ENCODE measurements at places on chromosomes 11 and 22.

DNA sequence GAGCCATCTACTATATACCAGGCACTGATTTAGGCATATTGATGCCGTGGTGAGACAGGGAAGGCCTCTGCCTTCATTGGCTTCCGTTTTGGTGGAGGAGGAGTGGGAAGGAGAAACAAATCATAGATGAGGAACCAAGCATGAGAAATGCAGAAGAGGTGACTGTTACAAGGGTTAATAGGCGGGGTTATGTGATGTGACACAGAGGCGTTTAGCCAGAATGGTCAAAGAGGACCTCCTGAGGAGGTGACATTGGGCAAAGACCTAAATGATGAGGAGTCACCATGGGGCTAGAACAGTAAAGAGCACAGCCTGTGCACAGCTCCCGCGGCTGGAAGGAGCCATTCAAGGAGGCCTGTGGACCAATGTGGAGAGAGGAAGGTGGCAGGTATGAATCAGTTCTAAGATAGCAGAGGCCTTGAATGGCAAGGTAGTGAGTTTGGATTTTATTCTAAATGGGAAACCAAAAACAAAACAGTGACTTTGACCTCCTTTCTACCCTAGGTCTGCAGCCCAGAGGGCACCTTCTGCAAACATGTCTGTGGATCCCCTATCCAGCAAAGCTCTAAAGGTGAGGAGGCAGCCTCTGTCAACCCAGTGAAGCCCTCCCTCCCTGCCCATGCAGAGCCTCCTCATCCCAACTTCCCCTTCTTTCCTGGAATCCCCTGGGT is 11.7 kb downstream of the MAFF start:
- H3K36me3 ChIP-seq, result peaks cover 63% of the 10 kb centered on the region
- no peak for DNase-seq
- peak overlapping the region; percentile 3 for H3K27ac ChIP-seq
- peaks cover 6% of the 10 kb centered on the region for H3K4me1 ChIP-seq
- H3K4me3 ChIP-seq, result no peak overlapping the region

DNA sequence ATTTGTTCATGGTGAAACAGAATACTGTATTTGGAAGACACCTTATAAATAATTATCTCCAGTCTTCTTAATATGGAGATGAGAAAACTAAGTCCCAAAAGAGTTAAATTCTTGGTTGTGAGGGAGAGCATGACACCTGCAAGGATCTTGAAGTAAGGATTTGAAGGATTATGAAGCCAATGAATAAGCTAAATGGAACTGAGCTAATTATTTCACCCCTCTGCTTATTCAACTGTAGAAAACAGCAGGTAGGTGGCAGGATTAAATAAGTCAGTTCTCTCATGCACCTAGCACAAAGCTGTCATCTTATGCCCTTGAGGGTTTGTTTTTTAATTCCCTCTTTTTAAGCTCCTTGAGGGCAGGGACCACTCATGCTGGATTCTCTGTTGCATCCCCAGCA is 457.3 kb downstream of the ETS1 start:
- no peak overlapping the region for H3K27ac ChIP-seq
- no peaks in the 10 kb centered on the region for H3K36me3 ChIP-seq
- no peak for DNase-seq
- no peaks in the 10 kb centered on the region for H3K4me1 ChIP-seq

DNA sequence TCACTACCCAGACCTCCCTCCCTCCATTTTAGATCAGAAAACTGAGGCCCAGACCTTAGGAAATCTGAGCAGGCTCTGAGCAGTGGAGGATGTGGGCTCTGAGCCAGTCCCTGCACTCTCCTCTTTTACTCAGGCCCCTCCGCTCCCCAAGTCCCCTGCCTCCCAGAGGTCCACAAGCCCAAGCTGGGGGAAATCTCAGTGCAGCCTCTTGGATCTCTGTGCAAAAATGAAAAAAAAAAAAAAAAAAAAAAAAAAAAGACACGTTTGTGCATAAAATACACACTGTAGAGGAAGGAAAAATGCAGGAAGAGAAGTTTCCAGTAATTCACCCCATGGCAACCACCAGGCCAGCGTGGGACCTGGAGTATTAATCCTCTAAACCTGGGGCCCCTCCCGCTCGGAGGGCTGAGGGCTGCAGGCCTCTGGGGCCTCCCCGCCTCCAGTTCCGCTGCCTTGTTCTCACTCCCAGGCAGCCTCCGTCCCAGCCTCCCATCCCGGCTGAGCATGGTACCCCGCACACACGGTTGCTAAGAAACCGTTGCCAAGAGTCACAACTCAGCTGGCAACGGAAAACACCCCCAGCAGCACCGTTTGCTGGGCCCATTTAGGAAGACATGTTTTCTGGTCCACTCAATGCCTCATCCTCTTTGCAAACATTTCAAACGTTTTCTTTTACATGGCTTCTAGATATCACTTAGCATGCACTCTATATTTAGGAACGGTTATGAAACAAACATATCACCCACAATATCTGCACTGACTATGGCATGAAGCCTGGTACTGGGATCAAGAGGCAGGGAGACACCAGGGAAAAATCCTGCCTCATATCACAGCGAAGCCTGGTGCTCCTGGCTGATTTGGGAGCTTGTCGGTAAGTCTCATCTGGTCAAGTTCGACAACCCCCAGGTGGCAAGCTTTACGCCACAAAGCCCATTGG is 227.5 kb downstream of the CTTN start:
- H3K4me3 ChIP-seq, result no peak overlapping the region
- H3K36me3 ChIP-seq, result no peaks in the 10 kb centered on the region
- no peak for DNase-seq
- H3K27me3 ChIP-seq, result peaks cover 15% of the 10 kb centered on the region
- no peak overlapping the region for H3K27ac ChIP-seq

GRCh38 chr22:25030636-25031035 is 78.1 kb downstream of the KIAA1671 start:
- DNase-seq, result no peak
- no peak overlapping the region for H3K27ac ChIP-seq
- peaks cover 5% of the 10 kb centered on the region for H3K4me1 ChIP-seq
- H3K36me3 ChIP-seq, result no peaks in the 10 kb centered on the region

DNA sequence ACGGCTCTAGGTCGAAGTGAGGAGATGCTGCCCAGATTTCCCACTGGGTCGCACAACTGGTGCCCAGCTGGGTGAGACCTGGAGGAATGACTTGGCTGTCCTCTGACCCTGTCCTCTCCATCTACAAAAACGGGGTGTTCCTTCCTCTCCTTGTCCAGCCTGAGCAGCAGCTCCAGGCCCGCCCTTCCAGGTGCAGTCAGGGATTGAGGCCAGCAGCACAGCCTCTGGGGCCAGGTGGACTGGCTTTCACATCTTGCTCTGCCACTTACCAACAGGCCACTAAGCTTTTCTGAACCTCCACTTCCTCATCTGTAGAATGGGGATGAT is 91.7 kb upstream of the LMO1 start:
- H3K27ac ChIP-seq, result no peak overlapping the region
- DNase-seq, result no peak
- H3K4me3 ChIP-seq, result no peak overlapping the region
- H3K36me3 ChIP-seq, result peaks cover 3% of the 10 kb centered on the region

GRCh38 chr22:43118953-43119458 is 8.5 kb downstream of the BIK start:
- DNase-seq, result no peak
- no peaks in the 10 kb centered on the region for H3K27me3 ChIP-seq
- H3K4me1 ChIP-seq, result no peaks in the 10 kb centered on the region

GRCh38 chr11:82303671-82304070 is 430.0 kb downstream of the FAM181B start:
- no peaks in the 10 kb centered on the region for H3K36me3 ChIP-seq
- H3K4me1 ChIP-seq, result no peaks in the 10 kb centered on the region
- no peak overlapping the region for H3K4me3 ChIP-seq
- no peaks in the 10 kb centered on the region for H3K27me3 ChIP-seq

DNA sequence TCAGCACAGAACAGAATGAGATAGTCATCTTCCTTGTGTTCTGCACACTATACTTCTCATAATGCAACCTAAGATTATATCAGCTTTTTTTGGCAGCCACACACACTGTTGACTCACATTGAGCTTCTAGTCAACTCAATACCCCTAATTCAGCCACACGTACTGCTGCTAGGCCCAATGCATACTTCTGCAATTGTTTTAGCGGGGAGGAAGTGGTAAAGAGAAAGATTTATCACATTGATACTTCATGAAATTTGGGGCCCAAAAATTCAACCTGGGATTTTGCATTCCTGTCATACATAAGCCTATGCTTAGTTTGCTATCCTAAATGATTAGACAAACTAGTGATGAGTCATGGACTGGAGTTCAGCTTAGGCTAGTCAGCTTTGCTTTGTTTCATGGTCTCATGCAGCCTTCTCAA is 8.6 kb upstream of the UPB1 start:
- H3K4me3 ChIP-seq, result no peak overlapping the region
- no peak for DNase-seq
- no peaks in the 10 kb centered on the region for H3K36me3 ChIP-seq

DNA sequence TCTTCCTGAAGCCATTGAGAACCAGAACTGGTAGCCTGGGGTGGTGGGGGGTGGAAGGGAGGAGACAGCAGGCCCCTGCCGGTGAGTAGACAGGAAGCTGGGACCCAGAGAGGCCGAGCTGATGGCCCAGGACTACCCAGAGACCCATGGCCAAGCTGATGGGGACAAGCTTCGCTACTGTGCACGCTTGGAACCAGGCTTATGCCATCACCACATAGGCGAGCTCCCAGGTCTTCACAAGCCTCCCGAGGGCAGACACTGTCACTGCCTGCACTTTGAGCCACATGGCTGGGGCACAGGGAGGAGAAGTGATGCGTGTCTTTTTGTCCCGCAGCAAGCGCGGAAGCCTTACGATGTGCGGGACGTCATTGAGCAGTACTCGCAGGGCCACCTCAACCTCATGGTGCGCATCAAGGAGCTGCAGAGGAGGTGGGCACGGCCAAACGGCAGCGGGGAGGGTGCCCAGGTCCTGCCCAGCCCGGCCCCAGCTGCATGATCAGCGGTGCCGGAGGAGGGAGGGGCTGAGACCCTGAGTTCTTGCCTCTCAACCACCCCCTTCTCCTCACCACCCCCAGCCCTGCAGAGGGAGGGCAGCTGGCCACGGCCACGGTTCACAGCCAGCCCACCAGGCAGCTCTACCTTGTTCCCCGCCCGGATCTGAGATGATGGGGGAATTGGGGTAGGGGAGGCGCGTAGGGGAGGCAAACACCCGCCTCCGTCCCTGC is 76.0 kb upstream of the KCNQ1OT1 start:
- no peak overlapping the region for H3K27ac ChIP-seq
- H3K27me3 ChIP-seq, result no peaks in the 10 kb centered on the region
- DNase-seq, result no peak
- peaks cover 16% of the 10 kb centered on the region for H3K4me1 ChIP-seq
- no peak overlapping the region for H3K4me3 ChIP-seq

- no peak overlapping the region for H3K4me3 ChIP-seq
- peaks cover 6% of the 10 kb centered on the region for H3K4me1 ChIP-seq
- no peak for DNase-seq
- no peak overlapping the region for H3K27ac ChIP-seq
- H3K27me3 ChIP-seq, result peaks cover under 1% of the 10 kb centered on the region
- H3K36me3 ChIP-seq, result no peaks in the 10 kb centered on the region
Observed at GRCh38 chr11:44826922-44827643, 100.3 kb downstream of the TSPAN18 start.

DNA sequence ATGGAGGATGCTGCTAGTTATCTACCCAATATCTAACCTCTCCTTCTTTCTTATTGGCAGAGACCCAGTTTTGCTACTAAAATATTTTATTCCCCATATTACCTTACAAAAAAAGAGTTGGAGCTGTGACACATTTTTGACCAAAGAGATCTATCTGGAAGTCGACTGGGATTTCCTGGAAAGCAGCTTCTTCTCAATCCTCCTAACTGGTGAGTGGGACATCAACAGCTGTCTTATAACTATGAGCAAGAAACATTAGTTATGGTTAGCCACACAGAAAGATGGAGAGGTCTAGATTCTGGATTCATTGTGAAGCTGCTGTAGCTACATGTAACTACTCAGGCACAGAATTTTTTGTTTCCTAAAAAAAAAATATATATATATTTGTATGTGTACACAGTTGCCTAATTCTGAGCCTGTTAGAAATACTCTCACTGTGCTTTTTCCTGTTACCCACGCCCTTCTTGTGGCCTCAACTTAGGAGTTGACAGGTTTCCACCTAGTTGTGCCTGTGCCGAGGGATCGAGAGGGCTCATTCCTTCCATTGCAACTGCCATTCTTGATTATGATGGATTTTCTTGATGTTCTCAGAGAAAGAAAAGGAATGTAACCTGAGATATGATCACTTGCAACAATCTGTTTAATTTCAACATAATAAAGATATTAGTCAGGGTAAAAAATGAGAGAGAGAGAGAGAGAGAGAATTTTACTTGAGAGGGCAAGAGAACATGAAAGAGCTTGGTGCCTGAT is 142.0 kb downstream of the SLC17A6 start:
- no peak overlapping the region for H3K4me3 ChIP-seq
- no peaks in the 10 kb centered on the region for H3K36me3 ChIP-seq
- no peaks in the 10 kb centered on the region for H3K4me1 ChIP-seq
- no peak for DNase-seq

DNA sequence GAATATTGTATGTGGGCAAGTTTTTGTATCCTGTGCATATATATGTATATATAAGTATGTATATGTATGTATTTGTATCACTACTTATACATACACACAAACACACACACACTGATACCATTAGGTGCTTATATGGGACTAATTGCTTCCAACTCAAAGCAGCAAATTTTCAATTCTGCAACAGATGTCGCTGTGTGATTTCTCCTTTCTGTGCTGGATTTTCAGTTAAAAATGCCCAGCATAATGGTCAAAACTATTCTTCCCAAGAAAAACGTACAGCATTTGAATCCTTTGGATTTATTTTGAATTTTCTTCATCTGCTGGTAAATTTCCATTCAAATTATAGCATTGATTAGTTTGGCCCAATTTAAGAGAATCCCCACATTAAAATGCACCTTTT is 4.3 kb downstream of the CADM1 start:
- DNase-seq, result no peak
- H3K4me3 ChIP-seq, result no peak overlapping the region
- H3K36me3 ChIP-seq, result peaks cover 4% of the 10 kb centered on the region
- peaks cover 7% of the 10 kb centered on the region for H3K27me3 ChIP-seq

- H3K27me3 ChIP-seq, result no peaks in the 10 kb centered on the region
- H3K4me1 ChIP-seq, result peaks cover 52% of the 10 kb centered on the region
- DNase-seq, result no peak
- H3K4me3 ChIP-seq, result peak overlapping the region; percentile 78
Observed at GRCh38 chr11:128783513-128783912, 83.6 kb downstream of the KCNJ1 start.

DNA sequence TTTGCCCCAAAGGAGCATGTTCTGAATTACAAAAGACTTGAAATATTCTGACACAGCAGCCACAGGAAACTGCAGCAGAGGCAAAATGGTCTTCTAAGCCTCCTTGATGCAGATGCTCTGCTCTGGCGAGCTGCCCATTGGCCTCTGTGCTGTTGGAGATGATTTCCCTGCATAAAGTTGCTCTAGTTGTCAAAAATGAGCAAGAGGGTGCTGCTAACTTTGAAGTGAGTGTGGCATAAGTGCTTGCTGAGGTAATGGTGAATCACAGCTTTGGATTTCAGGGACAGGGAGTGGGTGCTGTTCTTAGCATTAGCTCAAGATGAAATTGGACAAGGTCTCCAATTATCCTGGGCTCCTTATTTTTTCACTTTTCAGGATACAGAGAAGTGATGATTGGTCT is 435.4 kb downstream of the TMEM135 start:
- DNase-seq, result no peak
- no peaks in the 10 kb centered on the region for H3K27me3 ChIP-seq
- no peaks in the 10 kb centered on the region for H3K36me3 ChIP-seq
- no peaks in the 10 kb centered on the region for H3K4me1 ChIP-seq

- H3K36me3 ChIP-seq, result peaks cover 14% of the 10 kb centered on the region
- H3K4me3 ChIP-seq, result no peak overlapping the region
- DNase-seq, result no peak
- H3K27ac ChIP-seq, result no peak overlapping the region
Observed at GRCh38 chr11:64831411-64831891, 13.0 kb downstream of the CDC42BPG start.

- peaks cover 14% of the 10 kb centered on the region for H3K27me3 ChIP-seq
- H3K27ac ChIP-seq, result no peak overlapping the region
- H3K36me3 ChIP-seq, result no peaks in the 10 kb centered on the region
- H3K4me3 ChIP-seq, result no peak overlapping the region
- no peaks in the 10 kb centered on the region for H3K4me1 ChIP-seq
Observed at GRCh38 chr11:32307471-32307870, 127.9 kb downstream of the WT1 start.

Data from effector memory CD8-positive, alpha-beta T cell (primary cell).